A549 (cell line): ENCODE measurements at places on chromosomes 16 and 17. TPM values are rescaled to one million over a fixed set of nuclear protein-coding genes. Genes with fewer than 3 reads are reported as not detected.

C16orf92 gene
- not detected in 3 replicates for polyA plus RNA-seq

CSH1 gene
- polyA plus RNA-seq, result not detected in 3 replicates

TBC1D3H gene
- polyA plus RNA-seq, result not detected in 3 replicates

- DNase-seq, result peak; percentile 14
These were observed 47.6 kb downstream of the MED13 start for GRCh38 chr17:62017496-62017895.

DNA sequence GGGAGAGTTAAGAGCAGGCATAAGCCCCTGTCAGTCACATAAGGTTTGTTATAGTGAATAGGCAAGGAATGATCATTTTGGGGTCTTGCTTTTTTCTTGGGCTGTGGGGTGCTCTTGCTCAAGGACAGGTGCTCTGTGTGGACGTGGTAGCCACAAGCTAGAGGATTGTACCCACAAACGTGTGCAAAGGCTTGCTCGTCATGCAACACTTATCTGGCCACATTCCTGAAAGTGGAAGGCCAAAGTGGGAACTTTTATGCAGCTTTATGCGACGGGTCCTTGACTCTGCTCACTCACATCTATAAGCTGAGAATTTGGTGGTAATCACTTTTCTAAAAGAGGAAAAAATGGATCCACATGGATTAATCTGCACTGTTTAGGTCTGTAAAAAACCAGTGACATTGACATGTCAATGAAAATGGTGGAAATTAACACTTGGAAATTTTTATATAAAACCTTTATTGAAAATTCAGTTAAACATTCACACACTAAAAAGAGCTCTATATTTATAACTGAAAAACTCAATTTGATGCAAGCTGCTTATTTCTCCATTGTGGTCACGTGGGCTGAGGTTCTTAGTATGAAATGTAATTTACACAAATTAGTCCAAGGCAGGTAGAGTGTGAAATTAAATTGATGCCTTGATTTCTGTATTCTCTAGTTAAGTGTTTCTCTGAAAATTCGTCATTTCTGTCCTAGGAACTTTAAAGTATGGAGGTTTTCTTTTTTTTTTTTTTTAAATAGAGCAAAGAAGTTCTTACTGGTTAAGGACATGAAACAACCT, 162.3 kb downstream of the MSI2 start:
- DNase-seq, result no peak

- DNase-seq, result no peak
These were observed 26.3 kb downstream of the MRTFB start for GRCh38 chr16:14097182-14097959.
